SK-N-SH treated with all-trans-retinoic acid at 6 μM for 48 hours (cell line): ENCODE measurements at places on chromosomes 2 and 18.

- ATAC-seq = no peak
These were observed 590.2 kb downstream of the EPHA4 start for GRCh38 chr2:220981926-220982325.

- no peak for ATAC-seq
These were observed 134.8 kb downstream of the ADCYAP1 start for GRCh38 chr18:1039421-1039820.

DNA sequence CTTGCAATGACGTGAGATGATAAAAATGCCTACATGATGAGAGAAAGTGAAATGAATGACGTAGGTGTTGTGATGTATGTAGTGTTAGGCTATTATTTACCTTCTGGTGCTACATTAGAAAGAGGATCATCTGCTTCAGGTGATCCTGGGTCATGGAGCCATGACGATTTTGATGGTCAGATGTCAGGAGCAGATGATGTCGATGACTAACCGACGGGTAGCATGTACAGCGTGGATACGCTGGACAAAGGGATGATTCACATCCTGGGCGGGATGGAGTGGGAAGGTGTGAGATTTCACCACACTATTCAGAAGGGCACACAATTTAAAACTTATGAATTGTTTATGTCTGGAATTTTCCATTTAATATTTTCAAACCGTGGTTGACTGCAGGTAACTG, 43.5 kb upstream of the ACVR1C start:
- no peak for ATAC-seq

DNA sequence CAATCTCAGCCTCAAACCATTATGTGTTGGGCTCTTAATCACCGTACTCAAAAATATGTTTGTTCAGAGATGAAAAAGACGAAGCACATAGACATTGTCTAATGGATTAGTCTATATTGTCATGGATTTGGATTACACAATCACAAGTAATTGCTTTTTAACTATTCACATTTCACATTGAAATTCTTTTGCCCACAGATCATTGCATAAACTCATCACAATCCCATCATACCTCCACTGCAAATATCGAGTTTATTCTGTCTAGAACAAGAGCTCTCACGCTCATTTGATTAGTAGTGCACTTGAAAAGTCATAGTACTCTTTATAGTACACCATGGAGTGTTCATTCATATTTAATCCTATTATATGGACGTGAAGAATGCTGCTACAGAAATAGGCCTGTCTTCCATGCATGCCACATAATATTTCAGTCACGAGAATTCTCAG, 97.9 kb upstream of the SOX11 start:
- ATAC-seq = no peak

DNA sequence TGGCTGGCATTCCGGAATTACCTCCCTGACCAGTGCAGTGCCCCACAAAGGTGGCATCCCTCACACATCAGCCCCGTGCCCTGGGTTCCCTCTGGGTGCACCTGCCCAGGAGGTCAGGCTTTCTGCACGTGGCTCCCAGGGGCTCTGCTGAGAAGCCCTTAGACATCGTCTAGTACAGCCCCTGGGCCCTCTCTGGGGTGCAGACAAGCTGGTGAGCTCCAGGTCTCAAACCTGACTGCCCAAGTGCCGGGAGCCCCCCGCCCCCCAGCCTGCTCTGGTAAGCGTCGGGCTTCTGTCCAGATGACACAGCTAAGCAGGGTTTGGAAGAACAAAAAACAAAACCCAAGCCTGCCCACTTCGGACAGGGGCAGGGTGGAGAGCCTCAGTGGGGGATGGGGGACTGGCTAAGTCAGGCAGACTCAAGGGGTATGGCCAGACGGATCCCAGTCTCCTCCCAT, 20.2 kb downstream of the TWIST2 start:
- ATAC-seq = no peak
